ENCODE measurements at places on chromosomes 12 and 14.
A peak's percentile ranks its signal among the peaks of the same experiment; 100 is the strongest.

GRCh38 chr12:106190581-106190980 lies 51.8 kb upstream of the NUAK1 start:
- DNase-seq = no peak

DNA sequence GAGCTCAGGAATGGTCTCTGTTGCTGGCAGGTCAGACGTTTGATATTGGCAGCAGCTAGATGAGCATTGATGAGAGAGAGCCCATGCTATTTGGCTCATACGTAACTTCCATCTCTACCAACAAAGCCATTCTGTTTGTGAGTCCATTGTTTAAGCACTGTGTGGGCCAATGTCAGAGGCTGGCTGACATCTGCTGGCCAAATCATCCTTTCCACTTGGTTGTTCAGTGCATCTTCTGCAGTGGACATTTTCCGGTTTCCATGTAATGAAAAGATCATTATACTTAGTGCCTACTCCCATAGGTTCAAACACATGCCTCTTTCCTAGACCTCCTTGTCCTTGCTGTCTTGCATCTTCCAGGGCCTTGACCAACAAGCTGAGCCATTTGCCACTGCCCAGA lies 59.2 kb downstream of the IFT81 start:
- no peak for DNase-seq

GRCh38 chr14:67513631-67514108 lies 19.4 kb upstream of the PLEKHH1 start:
- peak; percentile 14 for DNase-seq

GRCh38 chr14:91158091-91158790 lies 44.4 kb downstream of the DGLUCY start:
- no peak for DNase-seq

GRCh38 chr12:15603474-15604085 lies 185.6 kb downstream of the EPS8 start:
- peak; percentile 10 for DNase-seq

- DNase-seq = peak; percentile 48
Measured at GRCh38 chr12:71755146-71755892, 656 bp downstream of the RAB21 start.

DNA sequence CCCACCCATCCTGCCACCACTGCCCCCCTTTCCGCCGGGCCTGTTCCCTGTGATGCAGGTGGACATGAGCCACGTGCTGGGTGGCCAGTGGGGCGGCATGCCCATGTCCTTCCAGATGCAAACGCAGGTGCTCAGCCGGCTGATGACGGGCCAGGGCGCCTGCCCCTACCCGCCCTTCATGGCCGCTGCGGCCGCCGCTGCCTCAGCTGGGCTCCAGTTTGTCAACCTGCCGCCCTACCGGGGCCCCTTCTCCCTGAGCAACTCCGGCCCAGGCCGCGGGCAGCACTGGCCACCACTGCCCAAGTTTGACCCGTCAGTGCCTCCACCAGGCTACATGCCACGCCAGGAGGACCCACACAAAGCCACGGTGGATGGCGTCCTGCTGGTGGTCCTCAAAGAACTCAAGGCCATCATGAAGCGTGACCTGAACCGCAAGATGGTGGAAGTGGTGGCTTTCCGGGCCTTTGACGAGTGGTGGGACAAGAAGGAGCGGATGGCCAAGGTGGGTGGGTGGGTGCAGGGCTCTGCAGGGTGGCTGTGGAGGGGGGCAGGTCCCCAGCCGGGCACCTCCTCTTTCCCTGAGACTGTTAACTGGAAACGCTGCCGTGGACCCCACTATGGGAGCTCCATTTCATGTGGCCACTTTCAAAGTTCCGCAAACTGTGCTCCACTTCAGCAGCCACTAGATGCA lies 10.8 kb downstream of the SETD1B start:
- DNase-seq = no peak

DNA sequence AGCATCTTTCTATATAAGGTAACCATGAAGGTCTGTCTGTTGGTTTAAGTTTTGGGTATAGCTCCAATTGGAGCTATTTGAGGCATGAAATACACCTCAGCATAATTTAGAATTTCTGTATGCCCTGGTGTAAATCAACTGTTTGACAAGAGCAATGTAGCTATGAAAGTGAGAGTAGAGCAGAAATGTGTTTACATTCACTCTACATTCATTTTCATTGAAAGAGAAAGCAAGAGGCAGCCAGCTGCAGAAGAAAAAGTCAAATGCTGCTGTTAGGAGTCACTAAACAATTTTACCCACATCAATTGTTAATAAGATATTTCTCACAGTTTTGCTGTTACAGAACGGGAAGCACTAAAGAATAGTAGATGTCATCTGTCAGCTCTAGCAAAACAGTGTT lies 252.5 kb downstream of the SLC6A15 start:
- DNase-seq = no peak

DNA sequence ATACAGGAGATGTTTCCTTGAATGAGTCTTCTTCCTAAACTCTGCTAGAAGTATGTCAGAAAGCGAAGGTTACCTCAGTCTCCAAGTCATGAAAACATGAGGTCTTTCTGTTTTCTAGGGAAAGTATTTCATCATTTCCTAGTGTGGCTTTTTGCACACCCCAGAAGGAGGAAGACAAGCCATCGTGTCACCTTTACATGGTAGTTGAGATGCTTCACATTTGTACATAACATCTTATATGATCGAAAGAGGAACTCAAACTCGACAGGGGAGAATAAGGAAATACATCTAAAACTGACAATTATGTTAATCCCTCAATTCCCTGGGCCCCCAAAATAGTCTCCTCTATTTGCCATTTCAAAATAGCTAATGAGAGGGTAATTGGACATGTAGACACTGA lies 214.1 kb upstream of the PLEKHG7 start:
- no peak for DNase-seq

- peak; percentile 30 for DNase-seq
Measured at GRCh38 chr12:110565894-110566871, 16.9 kb downstream of the PPTC7 start.

DNA sequence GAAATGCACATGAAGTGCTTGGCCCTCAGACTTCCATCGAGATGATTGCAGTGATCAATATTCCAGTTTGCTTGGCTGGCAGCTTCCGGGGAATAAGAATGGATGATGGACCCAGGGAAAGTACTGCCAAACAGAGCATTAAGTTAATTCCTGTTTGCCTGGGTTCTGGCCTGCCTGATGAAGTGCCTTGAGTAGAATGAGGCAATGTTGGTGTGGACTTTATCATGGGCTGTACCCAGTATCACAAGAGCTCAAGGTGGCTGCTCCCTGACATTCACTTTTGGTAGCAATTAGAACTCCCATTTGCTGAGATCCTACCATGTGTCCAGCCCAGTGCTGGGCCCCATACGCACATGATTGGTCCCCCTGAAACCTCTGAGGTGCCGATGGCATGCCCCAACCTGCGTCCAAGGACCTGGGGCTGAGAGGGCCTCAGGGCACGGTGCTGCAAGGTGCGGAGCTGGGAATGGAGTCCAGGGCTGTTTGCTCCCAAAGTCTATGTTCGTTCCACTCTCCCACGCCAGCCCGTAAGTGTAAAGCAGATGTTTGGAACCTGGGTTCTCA lies 80.7 kb downstream of the SLC25A47 start:
- DNase-seq = no peak

Data from NCI-H2081 (cell line).